ENCODE measurements at places on chromosomes 7 and 10.

DNA sequence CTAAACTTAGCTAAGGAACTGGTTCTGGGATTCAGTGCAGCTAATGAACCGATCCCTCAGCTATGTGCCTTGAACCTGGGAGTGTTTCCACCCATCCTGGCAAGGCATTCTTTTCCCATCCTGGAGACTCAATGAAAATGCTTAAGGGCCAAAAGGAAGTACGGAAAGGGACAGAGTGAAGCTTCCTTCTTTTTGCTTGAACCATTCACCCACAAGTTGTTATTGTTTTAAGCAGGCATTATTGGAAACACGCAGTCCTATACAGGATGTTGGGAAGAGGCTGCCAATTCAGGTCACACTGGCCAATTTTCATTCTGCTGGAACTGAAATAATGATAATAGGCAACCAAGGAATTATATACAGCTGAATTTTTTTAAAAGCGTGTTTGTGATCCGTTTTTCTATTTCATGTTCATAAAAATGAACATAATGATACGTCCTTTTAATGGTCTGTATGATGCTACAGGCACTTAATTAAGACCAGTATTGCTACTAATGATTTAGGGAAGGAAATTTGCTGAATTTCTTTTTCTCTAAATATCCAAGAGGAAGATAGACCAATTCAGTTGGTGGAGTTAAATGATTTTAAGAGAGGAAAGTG lies 57.8 kb upstream of the FZD1 start:
- no peak for DNase-seq

- DNase-seq: no peak
Measured at GRCh38 chr10:62095181-62096122, 173.2 kb downstream of the RTKN2 start.

GRCh38 chr10:29501692-29502091 lies 133.1 kb downstream of the SVIL start:
- DNase-seq: no peak

- no peak for DNase-seq
Measured at GRCh38 chr10:77080361-77081027, 557.1 kb downstream of the KCNMA1 start.

GRCh38 chr7:112708236-112708635 lies 82.0 kb downstream of the TMEM168 start:
- no peak for DNase-seq

DNA sequence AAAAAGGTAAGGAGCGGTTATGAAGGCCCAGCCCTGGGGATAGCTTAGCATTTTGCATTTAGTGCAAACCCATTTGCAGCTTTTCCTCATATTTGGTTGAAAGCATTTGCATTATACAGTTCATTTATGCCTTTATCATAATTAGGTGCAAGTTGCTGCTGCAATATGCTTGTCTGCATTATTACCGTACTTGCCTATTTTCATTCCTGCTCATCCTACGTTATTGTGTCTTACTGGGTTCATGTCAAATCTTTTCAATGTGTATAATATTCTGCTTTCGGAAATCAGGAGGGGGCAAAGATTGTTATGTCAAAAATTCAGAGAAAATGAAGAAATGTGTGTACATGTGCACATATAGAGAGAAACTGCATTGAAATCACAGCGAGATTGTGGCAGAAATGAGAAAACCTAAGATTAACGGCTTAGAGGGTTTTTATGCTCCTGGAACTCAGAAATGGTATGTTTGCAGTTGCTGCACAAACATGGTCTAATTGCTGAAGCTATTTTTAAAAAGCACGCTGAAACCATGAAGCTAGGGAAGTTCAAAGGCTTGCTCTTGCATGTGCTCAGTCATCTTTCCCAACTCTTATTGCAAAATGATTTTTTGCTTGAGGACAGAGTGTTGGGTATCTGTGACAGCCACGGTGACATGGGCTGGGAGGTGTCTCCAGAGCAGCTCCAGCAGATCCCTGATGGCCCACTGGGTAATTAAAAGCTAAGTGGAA lies 613.2 kb downstream of the SDK1 start:
- DNase-seq: no peak

- DNase-seq: no peak
Measured at GRCh38 chr7:1915956-1916600, 246.0 kb downstream of the ELFN1 start.

DNA sequence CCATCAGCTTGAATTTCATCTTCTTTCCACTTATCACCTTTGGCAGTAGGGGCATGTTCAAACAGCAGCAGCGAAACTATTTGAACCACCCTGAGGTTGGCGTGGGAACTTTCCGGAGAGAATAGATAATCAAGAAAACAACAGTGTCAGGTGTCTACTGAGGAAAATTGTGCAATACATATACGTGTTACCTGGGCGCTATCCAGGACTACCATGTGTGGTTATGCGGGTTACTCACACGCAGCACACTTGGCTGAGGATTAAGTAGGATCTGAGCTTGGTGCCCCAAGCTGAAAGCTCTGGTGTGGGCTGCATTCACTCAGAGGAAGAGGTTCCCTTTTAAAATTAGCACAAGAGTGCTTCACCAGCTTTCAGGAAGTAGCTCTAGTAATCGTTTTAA lies 8.8 kb upstream of the ABI1 start:
- no peak for DNase-seq

DNA sequence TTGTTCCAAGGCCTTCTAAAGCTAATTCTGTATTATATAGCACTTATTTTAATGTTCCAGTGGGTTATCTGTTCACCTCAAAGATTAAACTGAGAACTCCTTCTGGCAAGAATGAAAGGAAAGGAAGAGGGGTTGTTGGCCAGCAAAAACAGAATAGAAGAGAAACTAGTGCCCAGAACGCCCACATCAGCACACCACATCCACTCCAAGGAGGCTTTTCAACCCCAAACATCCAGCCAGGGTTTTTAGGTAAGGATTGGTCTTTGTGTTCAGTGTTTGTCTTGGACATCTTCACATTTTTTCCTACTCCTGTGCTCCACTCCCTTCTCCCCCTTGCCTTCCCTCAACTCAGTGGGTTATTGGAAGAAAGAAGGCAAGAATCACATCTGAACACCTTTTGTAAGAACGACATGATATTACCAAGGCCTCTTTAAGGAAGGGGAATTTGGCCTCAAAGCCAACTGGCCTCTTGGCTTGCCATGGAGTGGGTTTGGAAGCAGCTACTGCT lies 55.8 kb downstream of the BICC1 start:
- no peak for DNase-seq

DNA sequence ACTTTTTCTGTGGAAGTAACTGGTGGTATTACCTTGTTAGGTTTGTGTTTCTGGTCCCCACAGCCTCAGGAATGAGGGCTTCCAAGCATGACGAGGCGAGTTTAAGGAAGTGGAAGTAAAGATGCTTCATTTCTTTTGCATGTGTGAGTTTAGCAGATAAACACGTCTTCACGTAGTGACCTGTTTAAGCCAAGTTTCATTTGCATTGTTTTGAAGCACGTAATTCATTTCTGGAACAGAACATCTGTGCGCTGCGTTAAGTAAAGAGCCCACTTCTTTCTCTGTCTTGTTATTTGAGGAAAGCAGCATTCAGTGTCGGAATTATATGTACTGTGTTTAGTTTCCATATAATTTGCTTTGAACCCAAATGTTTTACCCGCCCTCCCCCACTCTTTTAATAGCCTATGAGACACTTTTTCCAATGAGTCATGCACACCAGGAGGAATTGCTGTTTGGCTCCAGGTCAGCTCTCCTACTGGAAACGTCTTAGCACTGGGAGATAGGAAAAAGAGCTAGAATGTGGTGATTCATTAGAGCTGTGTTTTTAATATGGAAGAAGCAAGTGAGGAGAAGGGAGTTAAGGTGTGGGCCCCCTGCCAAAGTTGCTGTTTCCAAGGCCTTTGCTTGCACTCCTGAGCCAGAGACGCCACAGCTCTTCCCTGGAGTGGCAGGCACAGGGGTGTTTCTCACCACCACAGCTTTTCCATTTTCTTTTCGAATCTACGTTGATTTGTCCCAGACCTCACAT lies 36.7 kb downstream of the BTBD16 start:
- DNase-seq: peak; percentile 41

GRCh38 chr7:85095366-85095765 lies 91.5 kb downstream of the SEMA3D start:
- no peak for DNase-seq

GRCh38 chr10:97329766-97330165 lies 4.8 kb downstream of the FRAT2 start:
- no peak for DNase-seq

GRCh38 chr10:110446954-110447608 lies 50.6 kb upstream of the DUSP5 start:
- no peak for DNase-seq

- no peak for DNase-seq
Measured at GRCh38 chr10:88594482-88594881, 7.9 kb downstream of the LIPJ start.

- no peak for DNase-seq
Measured at GRCh38 chr7:66185680-66186187, 19.4 kb upstream of the TPST1 start.

GRCh38 chr7:158541346-158542010 lies 46.1 kb downstream of the PTPRN2 start:
- DNase-seq: no peak

- no peak for DNase-seq
Measured at GRCh38 chr10:120505866-120506265, 48.8 kb downstream of the PLPP4 start.

DNA sequence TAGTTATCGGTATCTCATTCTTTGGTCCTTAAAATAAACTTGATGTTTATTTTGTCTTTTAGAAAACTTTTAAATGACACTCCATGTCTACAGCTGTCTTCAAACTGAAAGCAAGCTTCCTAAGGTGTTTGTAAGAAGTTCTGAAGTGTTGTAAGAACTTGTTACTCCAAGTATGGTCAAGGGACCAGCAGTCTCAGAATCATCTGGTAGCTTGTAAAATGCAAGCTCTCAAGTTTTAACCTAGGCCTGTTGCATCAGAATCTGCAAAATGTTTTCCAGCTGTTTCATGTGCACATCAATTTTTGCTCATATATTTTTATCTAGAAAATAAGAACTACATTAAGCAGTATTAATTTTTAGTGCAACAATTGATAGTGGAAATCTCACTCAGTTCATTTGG lies 104.1 kb downstream of the THSD7A start:
- no peak for DNase-seq

GRCh38 chr7:141860207-141860606 lies 18.9 kb upstream of the PRSS37 start:
- DNase-seq: no peak

- no peak for DNase-seq
Measured at GRCh38 chr10:1376384-1376945, 320.3 kb downstream of the WDR37 start.

GRCh38 chr7:102433219-102434038 lies at the start of gene ORAI2:
Gene ORAI2, plus strand, starts transcription at chr7:102433575. Its CDS starts 5,382 bp downstream, at chr7:102438957.
- peak; percentile 93 for DNase-seq

- DNase-seq: no peak
Measured at GRCh38 chr7:134619627-134620331, 26.9 kb upstream of the BPGM start.

GRCh38 chr10:132907821-132908620 lies 34.3 kb downstream of the CFAP46 start:
- no peak for DNase-seq

DNA sequence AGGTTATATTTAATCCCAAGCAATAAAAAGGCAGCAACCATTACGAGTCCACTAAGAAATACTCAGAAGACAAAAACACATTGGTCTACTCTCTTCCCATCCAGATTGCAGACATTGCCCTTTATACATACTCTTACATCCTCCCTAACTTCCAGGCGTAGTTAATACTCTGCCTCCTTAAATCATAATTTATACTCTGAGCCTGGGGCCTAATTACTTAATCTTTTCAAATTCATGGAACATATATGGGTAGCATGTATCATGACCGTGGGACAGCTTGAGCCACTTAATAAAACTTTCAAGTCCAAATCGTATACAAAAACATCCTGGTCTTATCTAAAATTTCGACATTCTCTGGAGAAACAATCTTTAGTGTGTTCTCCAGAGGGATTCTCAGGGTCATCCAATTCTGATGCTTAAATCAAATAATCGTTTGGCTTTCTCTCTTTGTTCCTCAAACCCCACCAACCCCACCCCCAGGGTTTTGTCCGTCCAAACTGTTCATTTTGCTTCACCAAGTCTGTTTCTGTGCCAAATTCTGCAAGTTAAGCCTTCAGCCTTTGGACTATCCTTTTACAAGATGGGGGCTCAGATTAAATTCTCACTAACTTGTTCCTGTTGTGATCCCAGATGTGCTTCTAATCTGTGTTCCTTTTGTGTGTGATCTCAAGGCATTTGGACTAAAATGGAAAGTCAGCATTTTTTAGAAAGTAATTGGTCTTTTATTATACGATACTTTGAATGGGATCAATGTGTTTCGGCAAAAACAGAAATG lies 86.4 kb downstream of the ADAM12 start:
- no peak for DNase-seq

- no peak for DNase-seq
Measured at GRCh38 chr10:113538151-113538550, 14.7 kb upstream of the HABP2 start.

GRCh38 chr7:2411815-2412586 lies 8.6 kb downstream of the CHST12 start:
- DNase-seq: no peak

DNA sequence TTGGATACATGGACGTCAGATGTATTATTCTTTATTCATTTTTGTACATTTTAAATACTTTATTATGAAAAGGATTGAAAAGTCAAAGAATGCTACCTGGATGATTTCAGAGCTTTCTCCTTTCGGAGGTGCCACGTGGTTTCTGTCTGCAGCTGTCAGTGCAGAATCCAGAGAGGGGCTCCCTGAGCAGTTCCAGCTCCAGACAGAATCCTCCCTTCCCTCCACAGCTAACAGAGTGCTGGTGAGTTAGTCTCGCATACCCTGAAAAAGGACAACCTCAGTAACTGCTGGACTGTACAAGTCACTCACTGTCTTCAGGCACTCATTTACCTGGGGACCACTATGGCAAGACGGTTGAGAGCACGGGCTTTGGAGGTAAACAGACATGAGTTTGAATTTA lies 10.9 kb downstream of the DNMBP start:
- DNase-seq: no peak

DNA sequence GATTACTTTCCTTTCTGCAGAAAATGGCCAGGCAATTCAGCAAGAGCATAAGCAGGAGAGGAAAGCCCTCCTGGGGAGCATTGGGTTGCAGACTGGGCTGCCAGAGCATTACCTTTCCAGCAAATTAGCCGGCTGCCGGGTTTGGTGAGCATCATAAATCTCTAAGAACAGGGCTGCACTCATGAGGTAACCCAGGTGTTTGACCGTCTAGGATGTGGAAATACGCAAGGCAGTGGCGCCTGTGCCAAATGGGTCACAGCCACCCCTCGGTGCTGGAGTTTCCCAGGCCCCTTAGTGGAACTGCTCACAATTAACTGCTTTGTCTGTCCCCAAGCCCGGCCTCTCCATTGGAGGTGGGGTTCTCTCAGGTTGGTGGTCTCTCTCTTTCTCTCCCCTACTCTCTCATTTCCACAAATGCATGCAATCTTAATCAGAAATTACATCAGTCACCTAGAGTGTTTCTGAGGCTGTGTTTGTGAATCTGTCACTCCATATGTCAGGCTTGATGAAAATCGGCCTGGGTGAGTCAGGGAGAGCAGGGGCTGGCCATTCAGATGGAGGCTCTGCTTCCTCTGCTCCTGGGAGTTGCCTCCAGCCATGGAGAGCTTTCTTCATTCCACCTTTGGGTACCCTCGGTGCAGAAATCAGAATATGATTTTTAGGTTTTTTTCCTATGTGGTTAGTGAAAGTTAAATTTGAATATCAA lies 26.7 kb downstream of the PTN start:
- no peak for DNase-seq
